Bronchial smooth muscle cell (primary cell): ENCODE measurements at places on chromosomes 3 and 15. TPM values are rescaled to one million over a fixed set of nuclear protein-coding genes. Genes with fewer than 3 reads are reported as not detected.

Gene MESP2
- total RNA-seq, result 0.52 and 1.9 TPM in 2 replicates

Gene CDHR4
- total RNA-seq, result 0.16 and 0.43 TPM in 2 replicates

Gene KLHL6
- total RNA-seq, result under 0.01 TPM in 1 of 2 replicates, not detected in the other

Gene GCHFR
- 1.6 and 6.3 TPM in 2 replicates for total RNA-seq

Gene EOGT
- 23.0 and 26.0 TPM in 2 replicates for total RNA-seq

Gene TMEM207
- not detected in 2 replicates for total RNA-seq

Gene ARPP21
- not detected in 2 replicates for total RNA-seq

Gene ITIH1
- total RNA-seq, result not detected in 2 replicates

Gene DOCK3
- 0.09 and 0.16 TPM in 2 replicates for total RNA-seq

Gene GREM1
- 66.7 and 213 TPM in 2 replicates for total RNA-seq

Gene IP6K2
- total RNA-seq, result 55.3 and 61.5 TPM in 2 replicates

Gene CTDSPL
- total RNA-seq, result 21.0 and 24.4 TPM in 2 replicates

Gene ANKRD63
- not detected in 2 replicates for total RNA-seq

Gene SEMA3G
- total RNA-seq, result 0.26 TPM in 1 of 2 replicates, not detected in the other

Gene OR5H1
- total RNA-seq, result not detected in 2 replicates

Gene BFSP2
- not detected in 2 replicates for total RNA-seq

Gene CHRM5
- total RNA-seq, result under 0.01 TPM in 1 of 2 replicates, not detected in the other

Gene SLC9A9
- 37.0 and 65.9 TPM in 2 replicates for total RNA-seq

Gene UROC1
- total RNA-seq, result not detected in 2 replicates

Gene ZPLD1
- under 0.01 TPM in 2 replicates for total RNA-seq

Gene PLCB2
- total RNA-seq, result under 0.01 and 0.16 TPM in 2 replicates

Gene ZNF35
- total RNA-seq, result 6.1 and 7.6 TPM in 2 replicates

Gene DNAH12
- under 0.01 TPM in 2 replicates for total RNA-seq

Gene SLC28A2
- not detected in 2 replicates for total RNA-seq

Gene NLGN1
- total RNA-seq, result 1.9 and 2.9 TPM in 2 replicates
